ENCODE measurements at places on chromosomes 16 and 17.
A peak's percentile ranks its signal among the peaks of the same experiment; 100 is the strongest.

DNA sequence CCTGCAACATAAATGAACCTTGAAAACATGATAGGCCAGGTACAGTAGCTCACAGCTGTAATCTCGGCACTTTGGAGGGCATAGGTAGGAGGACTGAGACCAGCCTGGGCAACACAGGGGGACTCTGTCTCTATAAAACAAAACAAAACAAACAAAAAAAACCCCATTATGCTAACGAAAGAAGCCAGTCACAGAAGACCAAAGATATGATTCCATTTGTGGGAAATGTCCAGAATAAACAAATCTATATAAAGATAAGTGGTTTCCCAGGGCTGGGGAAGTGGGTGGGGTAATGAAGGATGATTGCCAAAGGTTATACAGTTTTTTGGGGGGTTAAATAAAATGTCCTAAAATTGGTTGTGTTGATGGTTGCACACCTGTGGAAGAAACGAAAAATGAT is 36.5 kb upstream of the SIAH1 start:
- no peak for DNase-seq

DNA sequence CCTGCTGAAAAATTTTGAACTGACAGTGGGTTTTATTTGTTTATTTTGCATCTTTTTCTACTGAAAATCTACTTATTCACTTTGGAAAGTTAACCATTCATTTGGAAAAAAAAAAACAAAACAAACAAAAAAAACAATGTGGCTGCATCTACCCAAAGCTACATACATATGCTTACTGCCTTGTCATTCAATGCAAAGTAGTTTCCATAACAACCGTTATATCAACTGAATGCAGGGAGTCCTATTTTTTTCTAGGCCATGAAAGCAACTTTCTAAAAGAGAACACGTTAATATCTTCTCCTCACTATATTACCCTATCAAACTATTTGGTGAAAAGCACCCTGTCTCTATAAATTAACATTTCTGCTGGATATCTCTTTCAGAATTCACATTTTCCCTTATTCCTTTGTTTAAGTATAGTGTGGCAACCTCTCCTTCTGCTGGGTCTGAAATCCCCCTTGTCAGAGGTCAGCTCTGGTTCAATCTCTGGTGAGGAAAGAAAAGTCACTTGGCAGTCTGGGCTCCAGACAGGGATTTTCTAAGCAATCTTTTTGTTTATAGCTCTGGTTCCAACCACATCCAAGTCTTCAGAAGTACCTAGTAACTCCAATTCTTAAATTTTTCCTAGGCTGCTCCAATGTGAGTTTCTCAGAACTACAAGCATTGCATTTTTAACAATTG is 528.4 kb upstream of the TOM1L1 start:
- no peak for DNase-seq

GRCh38 chr16:19389246-19389645 is 28.4 kb upstream of the TMC5 start:
- peak; percentile 25 for DNase-seq

DNA sequence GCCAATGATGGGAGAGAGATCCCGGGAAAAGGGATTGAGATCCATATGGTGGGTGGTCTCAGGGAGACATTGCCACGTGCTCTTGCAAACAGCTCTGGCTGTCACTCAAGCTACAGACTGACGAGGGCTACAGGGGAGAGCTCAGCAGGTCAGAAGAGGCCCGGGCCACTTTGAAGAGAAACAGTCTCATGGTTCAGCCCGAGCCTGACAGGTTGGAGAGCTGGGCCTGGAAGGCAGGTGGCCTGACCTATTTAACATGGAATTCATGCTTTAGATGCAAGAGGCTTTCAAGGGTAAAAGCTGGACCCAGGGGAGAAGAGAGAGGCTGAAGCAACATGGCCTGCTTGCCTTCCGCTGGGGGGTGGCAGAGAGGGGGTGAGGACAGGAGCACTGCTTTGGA is 81.0 kb upstream of the BRD7 start:
- DNase-seq: no peak

DNA sequence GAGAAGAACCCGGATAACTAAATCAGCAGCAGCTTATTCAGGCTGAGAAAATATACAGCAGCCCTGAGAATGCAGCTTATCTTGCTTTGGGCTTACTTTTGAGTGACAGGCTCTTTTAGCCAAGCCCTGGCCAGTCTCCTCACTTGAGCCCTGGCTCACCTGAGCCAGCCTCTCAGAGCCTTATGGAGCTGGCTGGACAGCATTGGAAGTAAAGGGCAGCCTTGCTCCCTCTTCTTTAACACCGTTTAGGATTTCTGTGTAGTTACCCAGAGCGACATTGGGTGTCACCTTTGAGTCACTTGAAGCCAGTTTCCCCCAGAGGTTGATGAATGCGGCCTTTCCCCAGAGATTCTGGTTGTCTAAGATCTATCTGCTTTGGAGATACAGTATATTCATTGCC is 7.7 kb upstream of the NPIPB2 start:
- no peak for DNase-seq
